ENCODE measurements at places on chromosomes 7 and 10. TPM values are rescaled to one million over a fixed set of nuclear protein-coding genes. Genes with fewer than 3 reads are reported as not detected.

The PODXL gene
- 0.10 TPM for polyA plus RNA-seq

DNA sequence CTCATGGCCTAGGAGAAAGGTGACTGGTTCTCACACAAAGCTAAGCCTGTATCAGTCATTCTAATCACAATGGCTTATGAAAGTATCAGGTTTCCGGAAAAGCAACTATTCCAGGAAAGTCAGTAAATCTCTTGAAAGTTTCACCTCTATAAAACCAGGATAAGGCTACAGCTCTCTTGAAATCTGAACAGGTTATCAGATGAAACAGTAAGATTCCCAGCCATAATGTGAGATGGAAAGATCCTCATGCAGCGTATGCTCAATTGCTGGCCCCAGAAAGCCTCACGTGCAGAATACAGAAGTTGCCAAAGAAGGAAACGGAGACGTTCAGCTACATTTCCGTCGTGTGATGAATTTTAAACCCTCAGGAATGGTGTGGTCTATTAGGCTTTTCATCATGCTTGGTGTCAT, 90.0 kb downstream of the PFKFB3 start:
- peaks cover 20% of the 10 kb centered on the region for H3K4me1 ChIP-seq
- H3K36me3 ChIP-seq, result peaks cover 3% of the 10 kb centered on the region
- no peak overlapping the region for H3K4me3 ChIP-seq

- H3K36me3 ChIP-seq, result no peaks in the 10 kb centered on the region
- H3K4me3 ChIP-seq, result no peak overlapping the region
- no peaks in the 10 kb centered on the region for H3K4me1 ChIP-seq
- no peak for DNase-seq
- no peak overlapping the region for H3K27ac ChIP-seq
These were observed 102.8 kb downstream of the TNS3 start for GRCh38 chr7:47478926-47479711.

The RNF133 gene
- polyA plus RNA-seq, result not detected

Data from naive thymus-derived CD8-positive, alpha-beta T cell (primary cell).